ENCODE measurements at places on chromosomes 16 and 17.

DNA sequence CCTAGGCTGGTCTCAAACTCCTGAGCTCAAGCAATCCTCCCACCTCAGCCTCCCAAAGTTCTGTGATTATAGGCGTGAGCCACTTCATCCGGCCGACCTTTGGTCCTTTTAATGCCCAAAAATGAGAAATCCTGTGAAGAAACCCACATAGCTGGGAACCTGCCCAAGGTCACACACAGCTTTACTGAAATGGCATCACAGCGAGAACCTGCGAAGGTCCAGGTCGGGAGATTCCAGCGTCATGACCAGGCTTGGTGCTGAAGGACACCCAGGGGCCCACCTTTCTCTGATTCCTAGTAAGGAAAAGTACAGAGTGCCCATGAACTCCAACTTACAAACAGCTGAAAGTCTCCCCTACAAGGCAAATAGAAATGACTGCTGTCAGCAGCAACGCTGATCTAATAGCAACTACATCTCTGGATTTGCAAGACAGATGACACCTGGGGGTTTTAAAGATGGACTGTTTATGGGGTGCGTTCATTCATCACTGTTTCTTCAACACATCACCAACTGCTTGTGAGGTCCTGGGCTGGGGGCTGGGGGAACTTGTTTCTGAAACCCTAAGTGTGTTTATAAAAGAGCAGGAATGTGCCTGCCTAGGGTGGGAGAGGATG is 24.5 kb upstream of the DNAH17 start:
- DNase-seq, result no peak

DNA sequence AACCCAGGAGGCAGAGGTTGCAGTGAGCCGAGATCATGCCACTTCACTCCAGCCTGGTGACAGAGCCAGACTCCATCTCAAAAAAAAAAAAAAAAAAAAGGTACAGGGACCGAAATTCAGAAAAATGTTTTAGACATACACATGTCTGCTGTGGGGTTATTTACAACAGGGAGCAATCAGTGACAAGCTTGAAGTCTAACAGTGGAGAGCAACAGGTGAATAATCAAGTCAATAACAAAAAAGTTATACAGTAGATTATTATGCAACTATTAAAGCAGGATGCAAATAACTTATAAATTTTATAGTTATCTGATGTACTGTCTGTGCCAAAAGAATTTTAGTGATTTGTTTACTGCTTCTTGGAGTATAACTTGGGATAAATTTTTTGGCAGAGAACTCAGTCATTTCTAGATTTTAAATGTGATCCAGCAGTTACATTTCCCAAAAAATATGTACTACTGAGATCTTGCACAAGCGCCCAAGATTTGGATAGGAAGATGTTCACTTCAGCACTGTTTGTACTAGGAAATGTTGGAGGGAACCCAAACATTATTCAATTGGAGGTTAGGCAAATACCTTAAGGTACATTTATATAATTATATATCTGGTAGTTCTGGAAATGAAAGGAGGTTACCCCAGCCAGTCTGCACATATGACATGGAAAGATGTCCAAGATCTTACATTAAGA is 34.1 kb downstream of the EEF2K start:
- DNase-seq, result no peak

GRCh38 chr16:65153365-65154105 is 31.7 kb upstream of the CDH11 start:
- no peak for DNase-seq

DNA sequence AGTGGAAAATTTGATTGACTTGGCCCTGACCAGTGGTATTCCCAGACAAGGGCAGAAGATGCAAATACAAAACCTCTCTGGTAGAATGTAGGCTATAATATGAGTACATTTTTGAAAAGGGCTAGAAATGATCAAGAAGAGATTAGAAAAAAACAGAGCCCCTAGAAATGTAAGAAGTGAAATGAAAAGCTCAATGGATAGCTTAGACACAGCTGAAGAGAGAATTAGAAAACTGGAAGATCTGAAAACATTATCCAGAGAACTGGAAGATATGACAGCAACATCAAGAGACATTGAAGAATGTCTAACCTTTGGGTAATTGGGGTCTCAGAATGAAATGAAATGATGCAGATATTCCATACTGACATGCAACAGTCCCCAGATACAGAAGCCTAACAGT is 105.2 kb upstream of the ZNF750 start:
- DNase-seq, result no peak

DNA sequence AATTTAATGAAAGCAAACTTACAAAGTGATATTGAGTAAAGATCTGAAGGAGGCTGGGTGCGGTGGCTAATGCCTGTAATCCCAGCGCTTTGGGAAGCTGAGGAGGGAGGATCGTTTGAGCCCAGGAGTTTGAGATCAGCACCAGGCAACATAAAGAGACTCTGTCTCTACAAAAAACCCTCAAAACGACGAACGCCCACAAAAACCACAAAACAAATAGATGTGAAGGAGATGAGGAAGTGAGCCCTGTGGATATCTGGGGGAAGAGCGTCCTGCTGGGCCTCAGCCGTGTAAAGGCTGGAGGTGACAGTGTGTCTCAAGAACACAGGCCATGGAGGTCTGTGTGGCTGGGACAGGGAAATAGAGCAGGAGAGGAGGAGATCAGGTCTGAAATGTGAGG is 68.8 kb downstream of the ITFG1 start:
- no peak for DNase-seq

DNA sequence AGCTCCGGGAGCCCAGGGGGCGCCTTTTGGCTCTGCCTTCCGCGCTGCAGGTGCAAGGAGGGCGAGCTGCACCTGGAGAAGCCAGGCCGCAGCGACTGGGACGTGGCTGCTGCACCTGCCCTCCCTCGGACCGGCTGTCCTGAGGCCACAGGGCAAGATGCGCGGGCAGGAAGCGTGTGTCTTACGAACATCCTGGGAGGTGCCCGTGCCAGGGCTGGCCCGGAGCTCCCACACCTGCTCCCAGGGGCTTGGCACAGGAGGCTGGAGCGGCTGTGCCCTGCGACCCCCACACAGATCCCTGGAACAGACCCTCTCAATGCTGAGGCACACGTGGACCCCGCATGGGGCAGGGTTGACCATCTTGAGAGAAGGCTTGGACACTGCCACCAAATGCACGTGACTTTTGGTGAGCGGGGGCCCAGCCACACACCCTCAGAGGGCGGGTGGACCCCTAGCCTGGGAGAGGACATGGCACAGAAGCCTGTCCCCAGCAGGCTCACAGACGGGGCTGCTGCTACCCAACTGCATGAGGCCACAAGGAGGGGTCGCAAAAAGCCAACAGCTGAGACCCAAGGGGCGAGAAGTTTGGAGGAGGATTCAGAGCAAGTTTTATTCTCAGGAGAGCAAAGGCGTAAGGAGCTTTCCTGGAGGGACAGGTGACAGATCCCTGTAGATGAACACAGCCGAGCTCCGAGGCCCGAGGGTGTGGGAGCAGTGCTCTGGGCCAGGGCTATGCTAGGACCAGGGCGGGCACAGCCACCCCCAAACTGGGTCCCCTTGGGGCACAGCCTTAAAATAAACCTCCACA is 11.4 kb downstream of the NDUFAF8 start:
- DNase-seq, result no peak

DNA sequence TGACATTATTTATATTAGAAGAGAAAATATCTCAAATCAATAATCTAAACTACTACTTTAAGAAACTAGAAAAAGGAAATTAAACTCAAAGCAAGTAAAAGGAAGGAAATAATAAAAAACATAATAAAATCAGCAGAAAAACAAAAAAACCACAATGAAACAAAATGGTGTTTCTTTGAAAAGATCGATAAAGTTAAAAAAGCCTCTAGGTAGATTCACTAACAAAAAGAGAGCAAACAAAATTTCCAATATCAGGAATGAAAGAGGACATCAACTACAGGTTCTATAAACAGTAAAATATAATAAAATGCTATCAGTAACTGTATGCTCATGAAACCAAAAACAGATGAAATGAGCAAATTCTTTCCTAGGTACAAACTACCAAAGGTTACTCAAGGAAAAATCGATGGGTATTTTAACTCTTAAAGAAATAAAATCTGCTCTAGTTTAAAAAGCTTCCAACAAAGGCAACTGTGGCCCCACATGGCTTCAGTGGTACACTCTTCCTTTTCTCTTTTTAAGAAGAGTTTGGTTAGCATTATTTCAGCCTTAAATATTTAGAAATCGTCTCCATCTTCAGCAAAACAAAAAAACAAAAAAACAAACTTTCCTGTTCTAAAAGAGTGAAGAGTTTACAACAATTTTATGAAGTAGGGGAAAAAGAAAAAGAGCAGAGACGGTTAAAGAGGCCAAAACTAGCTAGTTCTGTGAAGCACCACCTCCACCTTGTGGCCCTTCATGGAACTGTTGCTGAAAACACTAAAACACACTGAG is 102.2 kb downstream of the TRIM37 start:
- DNase-seq, result peak; percentile 43

DNA sequence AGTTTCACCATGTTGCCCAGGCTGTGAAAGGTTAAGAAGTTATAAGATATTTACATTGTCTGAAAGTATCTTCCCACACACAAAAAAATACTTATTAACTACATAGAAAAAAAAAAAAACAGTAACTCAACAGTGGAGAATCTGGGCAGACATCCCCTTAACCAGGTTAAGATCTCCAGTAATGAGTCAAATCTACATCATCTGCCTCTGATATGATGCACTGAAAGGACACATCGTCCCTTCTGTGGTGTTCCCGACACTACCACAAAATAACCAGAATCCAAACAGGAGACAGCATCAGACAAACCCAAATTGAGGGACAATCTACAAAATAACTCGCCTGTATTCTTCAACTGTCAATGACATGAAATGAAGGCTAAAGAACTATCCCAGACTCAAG is 40.0 kb downstream of the CMTM4 start:
- DNase-seq, result no peak

GRCh38 chr17:33267271-33267790 is 25.8 kb downstream of the ASIC2 start:
- no peak for DNase-seq

GRCh38 chr17:9987779-9988585 is 82.9 kb upstream of the RCVRN start:
- no peak for DNase-seq

GRCh38 chr17:29710891-29711418 is 88.2 kb upstream of the CORO6 start:
- DNase-seq, result no peak

DNA sequence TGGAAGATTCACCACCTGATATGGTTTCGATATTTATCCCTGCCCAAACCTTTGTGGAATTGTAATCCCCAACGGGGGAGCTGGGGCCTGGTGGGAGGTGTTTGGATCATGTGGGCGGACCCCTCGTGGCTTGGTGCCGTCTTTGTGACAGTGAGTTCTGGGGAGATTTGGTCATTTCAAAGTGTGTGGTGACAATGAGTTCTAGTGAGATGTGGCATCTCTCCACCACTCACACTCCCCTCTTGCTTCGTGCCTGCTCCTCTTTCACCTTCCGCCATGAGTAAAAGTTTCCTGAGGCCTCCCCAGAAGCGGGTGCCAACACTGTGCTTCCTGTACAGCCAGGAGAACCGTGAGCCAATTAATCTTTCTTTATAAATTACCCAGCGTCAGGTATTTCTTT is 9.7 kb downstream of the CCDC57 start:
- DNase-seq, result no peak

- no peak for DNase-seq
Observed at GRCh38 chr16:83137326-83137781, 510.6 kb downstream of the CDH13 start.

GRCh38 chr16:49503256-49504022 is 129.8 kb downstream of the C16orf78 start:
- no peak for DNase-seq

DNA sequence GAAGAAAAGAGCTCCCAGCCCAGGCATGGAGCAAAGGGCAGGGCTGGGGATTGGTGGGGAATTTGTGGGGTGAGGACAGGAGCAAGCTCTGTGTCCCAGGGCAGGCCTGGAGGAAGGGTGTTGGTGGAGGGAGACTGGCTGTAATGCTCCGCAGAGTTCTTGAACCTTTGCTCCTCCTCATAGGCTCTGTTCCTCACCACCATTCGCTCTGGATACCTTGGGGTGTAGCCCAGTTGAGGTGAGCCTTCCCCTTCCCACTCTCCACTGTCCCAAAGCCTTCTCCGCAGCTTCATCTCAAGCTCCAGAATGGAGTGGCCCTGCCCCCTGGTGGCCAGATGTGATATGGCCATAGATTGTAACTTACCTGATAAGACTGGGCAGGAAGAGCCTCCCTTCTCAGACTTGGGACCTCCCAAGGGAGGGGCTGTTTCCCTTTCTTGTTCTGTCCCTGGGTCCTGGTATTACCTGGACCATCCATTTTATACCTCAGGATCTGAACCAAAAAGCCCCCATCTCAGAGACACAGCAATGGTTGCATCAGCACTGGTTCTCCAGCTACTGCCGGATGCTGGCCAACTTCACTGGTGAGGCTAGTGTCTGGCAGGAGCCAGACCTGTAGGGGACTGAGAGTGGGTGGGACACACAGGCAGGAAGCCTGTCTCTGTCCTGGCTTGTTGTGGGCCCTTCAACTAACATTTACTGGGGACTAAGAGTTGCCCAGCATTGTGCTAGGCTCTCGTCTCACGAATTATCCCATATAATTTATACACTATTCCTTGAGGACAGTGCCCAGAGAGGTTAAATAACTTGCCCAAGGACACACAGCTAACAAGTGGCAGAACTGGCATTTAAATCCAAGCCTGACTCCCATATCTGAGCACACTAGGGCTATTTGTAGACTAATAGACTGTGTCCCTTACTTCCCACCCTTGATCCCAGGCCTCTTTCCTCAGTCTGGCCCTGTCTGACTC is 19.1 kb upstream of the STAC2 start:
- peak; percentile 72 for DNase-seq

GRCh38 chr17:47208744-47209488 is at the start of gene MYL4:
MYL4 (plus strand) TSS chr17:47209348; CDS start chr17:47209423, 75 bp downstream.
- DNase-seq, result no peak

DNA sequence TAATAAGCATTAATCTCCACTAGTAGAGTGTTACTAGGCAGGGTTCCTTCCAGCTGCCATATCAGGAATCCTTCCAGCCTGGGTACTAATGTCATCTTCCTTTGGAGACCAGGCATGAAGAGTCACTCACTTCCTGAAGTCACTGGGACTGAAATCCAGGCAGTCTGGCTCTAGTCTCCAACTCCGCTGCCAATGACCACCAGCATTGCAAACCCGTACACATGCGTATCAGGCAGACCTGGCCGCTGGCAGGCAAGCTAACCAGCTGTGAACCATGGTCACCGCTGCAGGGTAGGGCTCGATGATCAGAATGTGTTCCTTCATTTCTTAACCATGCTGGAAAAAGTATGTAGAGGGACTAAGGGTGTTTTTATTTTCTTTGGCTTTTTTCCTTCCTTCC is 255.5 kb downstream of the CDH13 start:
- DNase-seq, result no peak
